Mesothelial cell of epicardium (in vitro differentiated cells): ENCODE measurements at places on chromosomes 3 and 15.

- no peak for DNase-seq
Observed at GRCh38 chr15:50210462-50211157, 28.6 kb downstream of the SLC27A2 start.

GRCh38 chr15:29747837-29748417 lies 74.3 kb downstream of the TJP1 start:
- DNase-seq = no peak

DNA sequence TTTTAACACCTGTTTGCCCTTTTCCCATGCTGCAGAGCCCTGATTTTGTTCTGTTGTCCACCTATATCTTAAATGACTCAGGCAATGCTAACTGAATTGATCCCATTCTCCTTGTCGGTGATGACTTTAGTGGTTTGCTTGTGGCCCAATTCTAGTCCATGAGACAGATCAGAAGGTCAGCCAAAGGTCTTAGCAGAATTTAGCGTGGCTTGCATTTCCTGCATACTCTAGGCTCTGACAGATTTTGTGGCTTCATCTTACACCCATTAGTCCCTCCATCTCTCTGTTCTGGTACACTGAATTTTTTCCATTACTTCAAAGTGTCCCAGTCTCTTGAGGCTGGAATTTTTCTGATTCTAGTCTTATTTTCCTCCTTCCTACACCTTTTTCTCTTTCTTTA lies 161.9 kb downstream of the STAC start:
- no peak for DNase-seq

DNA sequence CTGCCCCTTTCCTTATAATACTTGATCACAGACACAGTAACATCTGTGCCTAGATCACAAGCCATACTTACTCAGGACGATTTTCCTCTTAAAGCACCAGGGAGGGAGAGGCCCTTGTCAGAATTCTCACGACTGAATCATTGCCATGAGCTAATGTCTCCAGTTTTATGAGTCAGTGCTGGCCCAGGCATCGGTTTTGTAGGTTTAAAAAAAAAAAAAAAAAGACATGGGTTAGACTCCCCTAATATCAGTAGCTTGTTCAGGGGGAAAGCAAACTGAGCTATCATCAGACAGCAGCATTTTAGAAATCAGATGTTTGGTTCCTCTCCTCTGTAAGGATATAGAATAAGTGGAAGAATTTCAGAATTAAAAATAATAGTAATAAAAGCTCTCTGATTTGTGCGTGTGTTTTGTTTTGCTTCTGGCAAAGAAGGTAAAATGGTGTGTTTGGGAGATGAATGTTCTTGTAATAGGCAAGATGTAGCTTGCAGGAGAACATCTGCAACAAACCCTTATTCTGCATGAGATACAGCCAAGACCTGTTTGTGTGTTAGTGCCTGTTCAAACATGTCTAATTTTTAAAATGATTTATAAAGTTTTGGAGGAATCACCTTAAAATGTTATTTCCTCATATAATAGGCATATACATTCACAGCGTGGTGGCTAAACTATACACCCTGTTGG lies 193.6 kb downstream of the TP63 start:
- no peak for DNase-seq

DNA sequence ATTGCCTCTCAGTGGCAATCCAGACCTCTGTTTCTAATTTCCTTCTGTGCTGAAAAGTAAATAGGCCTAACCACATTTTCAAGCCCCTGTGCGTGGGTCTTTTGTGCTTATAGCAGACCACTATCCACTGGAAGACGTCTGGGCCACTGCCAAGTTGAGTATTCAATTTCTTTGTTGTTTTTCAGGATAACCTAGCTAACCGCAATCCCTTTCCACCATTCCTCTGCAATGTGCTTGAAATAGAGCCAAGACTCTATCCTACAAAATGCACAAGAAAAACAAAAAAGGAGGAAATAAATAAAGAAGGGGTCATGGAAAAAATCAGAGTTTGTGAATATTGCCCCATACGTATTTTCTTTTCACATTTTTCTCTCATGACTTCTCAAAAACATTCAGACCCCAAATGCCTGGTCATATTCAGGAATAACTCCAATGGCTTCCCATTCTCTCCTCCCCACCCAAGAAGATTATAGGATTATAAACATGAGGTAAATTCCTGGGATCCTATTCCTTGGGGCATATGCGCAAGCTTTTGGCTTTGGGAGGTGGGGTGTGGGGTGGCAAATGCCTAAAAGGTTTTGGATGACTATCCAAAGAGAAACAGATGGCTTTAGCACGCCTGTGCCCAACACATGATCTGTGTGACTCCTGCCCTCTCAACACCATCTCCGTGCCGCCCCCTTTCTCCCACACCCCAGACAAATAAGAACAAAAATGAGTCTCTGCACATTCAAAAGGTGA lies 217.9 kb upstream of the THBS1 start:
- no peak for DNase-seq

DNA sequence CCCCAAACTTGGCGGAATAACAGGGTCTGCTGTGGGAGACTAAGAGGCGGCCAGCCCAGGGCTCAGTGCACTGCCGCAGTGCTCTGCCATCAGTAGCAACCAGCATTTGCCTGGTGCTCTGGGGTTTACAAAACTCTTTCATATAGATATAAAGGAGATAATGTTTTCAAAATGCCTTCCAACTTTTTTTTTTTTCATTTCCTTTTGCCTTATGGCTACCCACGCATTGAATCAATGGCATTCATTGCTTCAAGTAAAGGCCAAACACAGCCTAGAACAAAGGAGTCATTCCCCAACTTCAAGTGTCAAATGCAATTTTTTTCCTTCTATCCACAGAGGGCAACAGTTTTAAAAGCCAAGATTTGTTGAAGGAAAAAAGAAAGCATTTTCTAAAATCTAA lies 11.6 kb upstream of the SLC24A5 start:
- DNase-seq = no peak

DNA sequence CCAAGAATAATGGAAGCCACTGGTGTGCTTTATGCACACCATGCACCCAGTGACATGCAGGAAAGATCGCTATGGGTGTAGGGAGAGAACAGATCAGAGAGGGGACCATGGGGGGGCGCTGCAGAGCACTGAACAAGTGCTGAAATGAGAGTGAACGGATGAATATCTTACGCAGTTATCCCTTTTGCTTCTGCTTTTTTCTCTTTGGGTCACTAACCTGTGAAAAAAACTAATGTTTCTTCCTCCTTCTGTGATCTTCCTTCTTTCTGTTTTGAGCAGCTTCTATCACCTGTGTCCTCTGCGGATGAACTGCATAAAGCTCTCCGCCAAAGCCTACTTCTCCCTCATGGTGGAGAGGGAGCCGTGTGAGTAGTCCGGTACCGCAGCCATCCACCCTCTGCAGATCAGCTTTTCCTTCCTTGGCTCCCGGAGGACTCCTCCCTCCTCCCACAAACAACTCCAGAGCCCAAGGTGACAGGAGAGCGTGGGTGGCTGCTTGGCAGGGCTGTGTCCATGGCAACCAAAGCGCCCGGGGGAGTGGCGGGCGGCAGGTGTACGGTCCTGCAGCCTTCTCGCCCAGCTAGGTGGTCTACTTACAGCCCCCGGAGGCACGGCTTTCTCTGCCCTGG lies 106.2 kb downstream of the DGKG start:
- DNase-seq = no peak

- no peak for DNase-seq
Observed at GRCh38 chr15:43625106-43625505, 6.5 kb upstream of the STRC start.

DNA sequence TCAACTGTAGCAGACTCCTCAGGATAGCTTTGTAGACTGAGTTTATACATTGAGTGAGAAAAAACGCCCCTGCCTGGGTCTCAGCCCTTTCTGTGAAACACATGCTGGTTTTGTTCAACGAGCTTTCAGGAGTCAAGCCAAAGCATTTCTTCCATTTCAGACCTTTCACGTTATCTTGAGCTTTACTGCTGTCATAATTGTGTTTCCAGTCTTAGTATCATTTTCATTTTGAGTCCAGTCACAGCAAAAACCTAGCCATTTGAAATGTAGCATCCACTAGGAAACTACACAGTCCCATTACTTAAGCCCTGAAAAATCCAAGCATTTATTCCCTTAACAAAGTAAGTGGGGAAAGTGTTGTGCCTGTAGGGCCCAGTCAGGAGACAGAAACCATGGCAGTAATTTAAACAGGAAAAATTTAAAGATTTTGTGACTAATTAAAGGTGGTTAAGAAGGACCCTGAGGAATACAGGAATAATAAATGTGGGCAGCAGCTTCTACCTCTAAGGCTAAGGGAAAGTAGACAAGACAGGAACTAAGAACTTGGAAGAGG lies 110.1 kb upstream of the ABHD17C start:
- no peak for DNase-seq

DNA sequence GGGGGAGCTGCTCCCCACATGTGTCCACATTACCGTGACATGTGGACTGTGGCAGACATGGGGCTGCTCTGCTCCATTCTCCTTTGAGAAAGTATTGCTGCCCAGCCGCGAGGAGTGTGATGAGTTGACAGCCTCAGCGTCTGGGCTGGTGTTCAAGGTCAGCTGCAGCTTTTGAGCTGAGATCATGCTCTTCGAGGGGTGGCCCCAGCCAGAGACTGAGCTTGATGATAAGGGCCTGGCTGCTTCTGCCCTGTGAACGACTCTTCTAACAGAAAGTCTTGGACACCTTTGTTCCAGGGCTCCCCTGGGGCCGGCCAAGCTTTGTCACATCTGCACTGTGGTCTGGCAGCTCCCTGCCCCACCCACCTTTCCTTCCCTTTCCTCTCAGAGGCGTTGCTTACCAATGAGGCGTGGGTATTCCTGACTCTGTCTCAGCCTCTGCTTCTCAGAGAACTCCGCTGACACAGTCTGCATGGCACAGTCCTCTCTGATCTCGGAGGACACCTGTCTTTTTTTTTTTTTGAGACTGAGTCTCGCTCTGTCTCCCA lies 86.6 kb downstream of the CHRD start:
- no peak for DNase-seq

DNA sequence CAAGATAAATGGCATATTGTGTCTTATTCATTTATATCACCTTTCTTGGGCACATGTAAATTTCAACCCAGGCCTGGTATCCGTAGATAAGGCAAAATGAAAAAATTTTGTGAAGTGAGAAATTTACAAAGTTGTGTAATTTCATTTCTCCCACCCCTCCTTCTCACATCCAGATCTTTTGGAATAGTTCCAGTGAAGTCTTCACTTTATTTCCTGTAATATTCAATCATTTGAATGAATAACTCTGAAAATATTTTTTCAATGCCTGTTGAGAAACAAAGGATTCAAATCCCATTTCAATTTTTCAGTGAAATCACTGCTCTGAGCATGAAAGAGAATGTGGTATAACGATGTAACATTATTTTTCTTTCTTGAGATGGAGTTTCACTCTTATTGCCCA lies 53.4 kb downstream of the BTLA start:
- no peak for DNase-seq

DNA sequence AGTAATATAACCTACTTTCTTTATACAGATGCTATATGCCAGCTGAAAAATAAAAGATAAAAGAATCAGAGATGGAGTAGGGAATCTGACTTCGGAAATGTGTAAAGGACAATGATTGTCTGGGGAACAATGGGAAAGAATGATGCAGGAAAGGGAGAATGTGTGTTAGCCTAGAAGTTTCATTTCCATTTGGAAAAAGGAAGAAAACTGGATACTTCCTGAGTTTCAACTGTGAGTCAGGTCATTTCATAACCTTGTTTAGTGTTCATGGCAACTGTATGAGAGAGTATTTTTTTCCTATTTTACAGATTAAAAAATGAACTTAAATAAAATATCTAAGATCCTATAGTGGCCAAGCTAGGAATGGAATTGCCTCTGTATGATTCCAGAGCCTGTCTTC lies 261.3 kb upstream of the NECTIN3 start:
- no peak for DNase-seq

DNA sequence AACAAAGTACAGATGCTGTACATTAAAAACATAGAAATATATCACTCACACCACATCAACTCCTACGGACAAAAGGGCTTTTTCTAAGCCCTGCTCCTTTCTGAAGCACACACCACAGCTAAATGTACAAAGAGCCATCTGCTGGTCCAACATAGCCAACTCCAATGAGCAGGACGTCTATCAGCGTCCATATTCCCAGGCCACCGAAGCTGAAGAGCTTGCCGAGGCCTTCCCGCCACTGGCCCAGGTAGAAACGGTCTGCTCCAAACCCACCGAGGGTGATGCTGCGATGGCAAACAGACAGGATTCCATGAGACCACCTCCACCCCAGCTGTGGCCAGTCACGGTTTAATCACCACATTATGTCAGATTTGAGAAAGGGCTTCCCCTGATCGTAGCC lies 9.8 kb downstream of the TM2D3 start:
- DNase-seq = no peak

- no peak for DNase-seq
Observed at GRCh38 chr15:25715536-25716413, 147.4 kb downstream of the ATP10A start.

DNA sequence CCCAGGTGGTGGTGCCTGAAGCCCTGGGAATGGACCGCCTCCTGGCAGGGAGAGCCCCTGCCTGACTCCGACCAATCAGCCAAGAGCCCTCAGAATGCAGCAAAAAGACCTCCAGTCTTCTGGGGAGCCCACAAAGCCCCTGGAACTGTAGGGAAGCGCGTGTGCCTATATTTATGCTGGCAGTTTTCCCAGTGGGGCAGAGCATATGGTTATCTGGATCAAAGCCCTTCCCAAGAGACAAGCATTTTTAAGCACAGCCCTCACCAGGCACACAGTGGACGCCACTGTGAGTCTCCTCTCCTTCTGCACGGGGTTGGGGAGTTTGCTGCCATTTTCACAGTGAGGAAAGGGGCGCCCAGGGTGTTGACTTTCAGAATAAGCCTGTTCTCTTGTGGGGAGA lies 80.9 kb upstream of the RPL32 start:
- no peak for DNase-seq

DNA sequence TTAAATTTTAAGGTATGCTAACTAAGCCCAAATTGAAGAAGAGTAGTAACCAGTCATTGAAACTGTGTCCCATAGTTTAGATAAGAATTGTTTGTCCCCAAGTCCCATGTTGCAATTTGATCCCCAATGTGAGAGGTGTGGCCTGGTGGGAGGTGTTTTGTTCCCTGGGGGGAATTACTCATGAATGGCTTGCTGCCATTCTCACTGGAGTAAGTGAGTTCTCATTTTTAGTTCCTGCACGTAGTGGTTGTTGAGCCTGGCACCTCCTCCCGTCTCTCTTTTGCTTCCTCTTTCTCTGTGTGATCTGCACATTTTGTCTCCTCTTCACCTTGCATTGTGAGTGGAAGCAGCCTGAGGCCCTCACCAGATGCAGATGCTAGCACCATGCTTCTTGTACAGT lies 1271.0 kb downstream of the NSUN3 start:
- no peak for DNase-seq
